ENCODE measurements at places on chromosomes 13 and 19. TPM values are rescaled to one million over a fixed set of nuclear protein-coding genes. Genes with fewer than 3 reads are reported as not detected.

PVR gene
- 45.3 TPM for total RNA-seq

ARL11 gene
- total RNA-seq, result 1.2 TPM

FUT6 gene
- not detected for total RNA-seq

CYP4F12 gene
- 29.5 TPM for total RNA-seq

KRTDAP gene
- not detected for total RNA-seq
